ENCODE measurements at places on chromosomes 16 and 17. TPM values are rescaled to one million over a fixed set of nuclear protein-coding genes. Genes with fewer than 3 reads are reported as not detected.

The KLHL10 gene
- total RNA-seq, result not detected

The ETV4 gene
- total RNA-seq, result 0.30 TPM

The AP2B1 gene
- 90.3 TPM for total RNA-seq

The CORO7 gene
- 9.4 TPM for total RNA-seq

The SCRN2 gene
- total RNA-seq, result 33.4 TPM

The C17orf67 gene
- 0.45 TPM for total RNA-seq

The KRT222 gene
- 1.3 TPM for total RNA-seq

The SPEM3 gene
- not detected for total RNA-seq

The NOD2 gene
- 1.2 TPM for total RNA-seq

The KRTAP1-5 gene
- total RNA-seq, result not detected

The AOC2 gene
- total RNA-seq, result 0.64 TPM

The PERCC1 gene
- total RNA-seq, result not detected

The KRTAP3-1 gene
- total RNA-seq, result not detected

The PTX4 gene
- total RNA-seq, result not detected

The DOC2B gene
- total RNA-seq, result 13.0 TPM

The YPEL2 gene
- 33.9 TPM for total RNA-seq

The TERB1 gene
- not detected for total RNA-seq

The WDR81 gene
- total RNA-seq, result 7.2 TPM

The TPSG1 gene
- total RNA-seq, result not detected

The CSH2 gene
- not detected for total RNA-seq

The HID1 gene
- total RNA-seq, result 8.2 TPM

The SPATA22 gene
- 0.25 TPM for total RNA-seq

The ACSM2A gene
- total RNA-seq, result not detected

The CALB2 gene
- total RNA-seq, result 0.72 TPM

The CHST5 gene
- total RNA-seq, result 0.15 TPM

The RAB37 gene
- total RNA-seq, result 1.4 TPM

The CIITA gene
- total RNA-seq, result 9.8 TPM

The ARL5C gene
- total RNA-seq, result not detected

The CLEC19A gene
- not detected for total RNA-seq

The WNT9B gene
- total RNA-seq, result 0.20 TPM

The C16orf92 gene
- not detected for total RNA-seq

The ZNF267 gene
- total RNA-seq, result 5.1 TPM

The KRTAP2-1 gene
- total RNA-seq, result not detected

The PPP1R27 gene
- total RNA-seq, result not detected

The SLC5A11 gene
- not detected for total RNA-seq

Measured in heart left ventricle (tissue), 16 donors.